Small intestine (tissue), 16 donors: ENCODE measurements at places on chromosomes 2 and 18. TPM values are rescaled to one million over a fixed set of nuclear protein-coding genes. Genes with fewer than 3 reads are reported as not detected.

RAB17 gene
- 613 TPM for polyA plus RNA-seq

DUSP19 gene
- polyA plus RNA-seq = 2.5 TPM

GRCh38 chr2:118148809-118149208 lies 60.5 kb downstream of the INSIG2 start:
- DNase-seq = peak; percentile 17

- no peak for DNase-seq
Measured at GRCh38 chr2:221019668-221020067, 552.4 kb downstream of the EPHA4 start.

ICOS gene
- polyA plus RNA-seq = 0.34 TPM

- no peak for DNase-seq
Measured at GRCh38 chr2:112803691-112804521, 19.6 kb upstream of the IL1A start.
